ENCODE measurements at places on chromosomes 2 and 18. TPM values are rescaled to one million over a fixed set of nuclear protein-coding genes. Genes with fewer than 3 reads are reported as not detected.

- DNase-seq = no peak
These were observed 178.5 kb downstream of the L3MBTL4 start for GRCh38 chr18:6236258-6236657.

GRCh38 chr2:12071318-12071717, 324.9 kb downstream of the LPIN1 start:
- no peak for DNase-seq

DNA sequence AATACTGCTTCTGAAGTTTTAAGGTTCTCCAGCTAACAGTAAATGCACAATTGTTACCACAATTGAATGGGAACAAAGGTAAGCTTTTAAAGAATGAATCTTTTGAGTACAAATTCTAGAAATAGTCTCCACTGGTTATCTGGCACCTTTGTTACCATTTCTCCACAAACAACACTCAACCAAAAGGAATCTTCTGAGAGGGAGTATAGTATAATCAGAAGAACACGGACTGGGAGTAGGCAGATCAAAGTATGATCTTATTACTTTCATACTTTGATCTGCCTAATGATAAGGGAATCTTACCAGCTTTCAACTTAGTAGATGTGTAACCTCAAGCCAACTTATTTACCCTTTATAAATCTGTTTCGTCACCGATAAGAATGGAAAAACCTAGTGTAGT, 1.4 kb downstream of the CEP76 start:
- DNase-seq = no peak

DNA sequence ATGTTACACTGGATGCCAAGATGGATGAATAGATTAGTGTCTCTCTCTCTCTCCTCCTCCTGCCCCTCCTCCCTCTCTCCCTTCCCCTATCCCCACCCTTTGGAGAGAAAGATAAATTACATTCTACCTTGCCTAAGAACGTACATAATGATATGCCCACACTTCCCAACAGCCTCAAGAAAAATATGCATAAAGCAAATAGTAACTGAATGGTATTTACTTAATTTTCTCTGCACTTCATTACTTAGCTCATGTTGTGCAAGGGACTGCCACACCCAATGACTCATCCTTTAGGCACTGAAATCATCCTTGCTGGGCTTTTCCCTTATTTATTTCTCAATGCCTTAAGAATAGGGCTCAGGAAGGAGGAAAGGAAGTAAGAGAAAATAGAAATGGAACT, 137.3 kb upstream of the PID1 start:
- DNase-seq = peak; percentile 82

DNA sequence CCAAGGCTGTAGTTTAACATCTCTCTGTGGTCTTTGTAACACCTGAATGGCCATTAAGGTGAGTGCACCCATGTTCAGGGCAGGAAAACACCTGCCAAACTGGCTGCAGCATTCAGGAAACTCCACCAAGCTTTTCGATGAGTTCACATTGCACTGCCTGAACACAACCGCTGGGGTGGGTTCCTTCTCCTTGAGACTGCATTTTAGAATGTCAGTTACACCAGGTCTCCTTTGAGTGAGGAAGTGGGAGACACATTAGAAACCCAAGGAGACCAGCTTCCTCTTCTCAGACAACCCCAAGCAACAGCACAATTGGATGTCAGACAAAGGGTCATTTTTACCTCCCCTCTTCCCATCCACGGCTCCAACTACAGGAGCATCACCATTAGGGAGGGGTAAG, 35.2 kb downstream of the CYRIA start:
- DNase-seq = no peak

GRCh38 chr2:117853873-117854272, 39.4 kb downstream of the DDX18 start:
- no peak for DNase-seq

DNA sequence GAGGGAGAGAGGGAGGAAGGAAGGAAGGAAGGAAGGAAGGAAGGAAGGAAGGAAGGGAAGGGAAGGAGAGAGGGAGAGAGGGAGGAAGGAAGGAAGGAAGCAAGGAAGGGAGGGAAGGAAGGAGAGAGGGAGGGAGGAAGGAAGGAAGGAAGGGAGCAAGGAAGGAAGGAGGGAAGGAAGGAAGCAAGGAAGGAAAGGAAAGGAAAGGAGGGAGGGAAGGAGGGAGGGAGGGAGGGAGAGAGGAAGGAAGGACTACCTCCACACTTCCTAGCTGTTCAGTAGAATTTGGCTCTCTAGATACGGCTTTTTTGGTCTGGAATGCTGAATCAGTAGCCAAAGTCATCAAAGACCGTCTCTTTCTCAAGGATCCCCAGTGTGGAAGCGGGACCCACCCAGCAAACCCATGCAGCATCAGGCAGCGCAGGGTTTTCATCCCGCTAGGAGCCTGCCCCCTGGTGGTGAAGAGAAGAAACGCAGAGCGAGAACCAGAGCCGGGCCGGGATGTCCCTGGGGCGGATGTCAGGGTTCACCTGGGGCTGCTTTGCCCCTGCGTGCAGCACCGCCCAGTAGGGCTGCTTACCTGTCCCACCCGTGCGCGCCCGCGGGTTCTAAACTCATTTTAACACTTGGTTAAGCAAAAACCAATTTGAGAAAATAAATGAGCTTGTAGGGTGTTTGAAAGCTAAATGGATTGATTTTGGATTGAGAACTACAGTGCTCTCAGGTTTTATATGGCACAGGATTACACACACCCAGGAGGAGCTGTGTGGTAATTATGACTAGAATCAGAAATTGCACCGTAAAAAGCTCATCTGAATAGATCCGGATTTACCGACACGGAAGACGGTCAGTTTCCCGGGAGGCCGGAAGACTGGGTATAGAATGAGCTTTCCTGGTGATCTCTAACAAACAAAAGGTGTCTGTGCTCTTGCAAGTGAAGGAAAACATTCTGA, 48.1 kb upstream of the ARL4C start:
- DNase-seq = peak; percentile 84

GRCh38 chr2:201208563-201209252, 25.8 kb downstream of the CASP10 start:
- no peak for DNase-seq

GRCh38 chr2:109031476-109032228, 42.6 kb upstream of the EDAR start:
- peak; percentile 82 for DNase-seq

- no peak for DNase-seq
These were observed 24.6 kb upstream of the B3GNT7 start for GRCh38 chr2:231370749-231371429.

DNA sequence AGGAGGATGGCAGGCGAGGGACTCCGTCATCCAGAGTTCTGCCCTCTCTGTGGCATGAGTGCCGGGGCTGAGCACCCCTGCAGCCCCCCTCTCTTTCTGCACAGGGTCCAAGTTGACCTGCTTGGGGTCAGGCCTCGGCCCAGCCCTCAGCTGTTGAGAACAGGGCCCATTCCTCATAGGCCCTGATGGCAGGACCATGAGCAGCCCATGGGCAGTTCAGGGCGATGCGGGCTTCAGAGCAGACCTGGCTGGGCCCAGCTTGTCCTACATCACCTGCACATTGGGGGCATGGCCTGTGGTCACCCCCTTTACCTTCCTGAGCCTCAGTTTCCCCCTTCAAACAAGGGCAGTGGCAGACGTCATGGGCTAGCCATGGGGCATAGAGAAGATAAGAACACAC, 238.1 kb downstream of the SEPTIN10 start:
- peak; percentile 11 for DNase-seq

DNA sequence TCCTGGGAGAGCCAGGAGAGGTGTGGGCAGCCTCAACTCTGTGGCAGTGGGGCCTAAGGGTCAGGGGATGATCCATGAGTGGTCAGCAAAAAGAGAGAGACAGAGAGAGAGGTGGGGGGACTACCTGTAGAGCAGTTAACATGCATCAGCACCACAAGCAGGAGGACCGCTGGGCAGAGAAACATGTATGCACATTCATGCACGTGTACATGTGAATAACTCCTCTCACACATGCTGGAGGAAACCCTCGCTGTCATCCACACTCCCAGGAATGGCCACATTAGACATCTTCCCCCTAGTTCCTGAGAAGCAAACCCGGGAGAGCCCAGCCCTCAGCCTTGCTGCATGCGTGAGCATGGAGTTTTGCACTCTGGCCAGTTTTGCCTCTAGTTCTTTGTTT, 166.1 kb downstream of the SMAD7 start:
- DNase-seq = no peak

DNA sequence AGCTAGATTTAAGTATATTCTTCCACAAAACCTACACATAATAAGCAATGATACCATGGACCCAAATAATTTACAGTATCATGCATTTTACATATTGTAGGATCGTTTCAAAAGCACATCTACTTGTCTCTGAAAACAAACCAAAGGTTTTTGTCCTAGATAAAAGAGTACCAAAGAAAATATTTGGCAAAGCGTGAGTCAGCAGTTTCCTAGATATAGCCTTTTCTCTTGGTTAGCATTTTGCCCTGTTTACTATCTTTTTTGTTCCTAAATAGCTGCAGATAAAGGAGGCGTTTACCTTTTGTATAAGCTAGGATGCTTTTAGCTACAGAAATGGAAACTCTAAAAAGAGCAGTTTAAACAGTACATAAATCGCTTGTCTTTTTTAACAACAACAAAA, 305.8 kb upstream of the GULP1 start:
- DNase-seq = no peak

- DNase-seq = no peak
These were observed 4.9 kb downstream of the KCNE4 start for GRCh38 chr2:223056701-223057418.

DNA sequence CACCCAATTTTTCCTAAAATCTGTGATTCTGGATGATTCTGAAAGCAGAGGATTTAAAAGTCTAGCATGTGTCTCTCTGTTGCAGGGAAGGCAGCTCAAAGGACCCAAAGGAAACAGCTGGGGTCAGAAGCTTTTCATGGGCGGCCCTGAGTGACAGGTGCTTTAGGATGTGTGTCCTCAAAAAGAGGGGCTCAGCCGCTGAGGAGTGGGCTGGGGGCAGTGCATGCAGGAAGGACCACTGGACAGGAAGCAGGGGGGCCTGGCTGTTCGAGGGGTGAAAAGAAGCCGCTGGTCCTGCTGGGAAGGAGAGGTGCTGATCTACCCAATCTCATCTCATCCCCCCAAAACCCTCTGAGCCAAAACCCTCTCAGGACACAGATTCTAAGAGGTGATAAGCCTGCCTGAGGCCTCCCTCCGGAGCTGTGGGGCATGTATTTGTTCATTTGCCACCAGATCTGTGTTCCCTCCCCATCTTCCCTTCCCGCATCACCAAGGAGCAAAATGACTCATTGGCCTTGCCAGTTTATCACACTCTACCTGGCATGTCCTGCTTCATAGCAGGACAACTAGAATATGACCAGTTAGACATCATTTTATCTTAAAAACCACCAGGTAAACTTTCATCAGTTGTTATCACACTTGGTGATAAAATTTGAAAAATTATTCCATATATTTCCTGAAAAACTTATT, 98.8 kb upstream of the MGAT4A start:
- no peak for DNase-seq

GRCh38 chr2:45121236-45121927, 112.1 kb upstream of the SIX2 start:
- DNase-seq = no peak

DNA sequence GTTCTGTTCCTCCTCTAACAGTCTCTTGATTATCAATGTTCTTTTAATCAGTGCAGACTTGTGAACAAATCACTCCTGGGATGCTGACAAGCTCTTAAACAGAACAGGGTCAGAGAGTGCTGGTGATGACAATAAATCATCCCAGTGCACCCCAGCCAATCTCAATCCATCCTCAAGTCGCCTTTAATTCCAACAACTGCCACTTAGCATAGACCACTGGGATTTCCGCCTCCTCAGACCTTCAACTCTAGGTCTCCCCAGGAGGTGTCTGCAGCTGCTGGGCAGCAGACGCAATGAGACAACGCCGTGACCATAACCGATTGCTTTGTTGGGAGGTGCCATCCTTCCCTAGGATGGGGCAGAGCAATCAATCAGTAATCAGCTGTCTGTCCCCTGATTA, 184.2 kb upstream of the ACAA2 start:
- DNase-seq = no peak

DNA sequence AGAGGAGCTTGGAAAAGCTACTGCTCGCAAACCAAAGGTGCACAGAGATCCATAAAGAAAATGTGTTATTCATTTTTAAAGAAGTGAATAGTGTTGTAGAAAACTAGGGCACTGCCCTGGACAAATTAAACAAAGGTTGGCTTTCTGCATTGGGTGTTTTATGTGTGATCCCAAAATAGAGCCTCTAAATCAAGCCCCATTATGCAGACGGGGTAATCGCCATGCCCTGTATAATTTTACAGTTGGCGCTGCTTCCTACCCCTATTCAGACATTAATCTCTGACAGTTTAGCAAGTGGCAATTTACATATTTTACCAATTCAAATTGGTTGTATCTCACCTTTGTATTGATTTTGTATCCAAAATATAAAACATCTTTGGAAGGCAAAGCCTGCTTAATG, 109.1 kb downstream of the PID1 start:
- DNase-seq = no peak

DNA sequence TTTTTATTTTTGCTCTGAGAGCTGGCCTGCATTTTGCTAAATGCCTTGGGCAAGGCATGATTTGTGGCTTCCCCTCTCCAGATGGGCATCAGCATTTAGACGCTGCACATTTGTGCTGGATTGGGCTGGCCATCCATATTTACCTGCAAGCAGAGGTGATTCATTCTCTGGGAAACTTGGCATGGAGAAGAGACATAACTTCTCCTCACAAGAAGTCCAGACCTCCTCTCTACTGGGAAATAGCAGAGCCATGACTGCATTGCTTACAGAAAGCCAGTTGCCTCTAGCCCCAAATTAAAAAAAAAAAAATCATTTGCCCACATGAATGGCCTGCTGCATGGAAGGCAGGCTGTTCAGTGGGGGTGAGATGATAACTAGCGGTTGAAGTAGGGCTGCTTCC, 120.1 kb downstream of the ACTR3 start:
- DNase-seq = no peak

Gene ITGA6
- 18.4 TPM for polyA plus RNA-seq

Gene EGR4
- 0.05 TPM for polyA plus RNA-seq

Gene TIMM21
- polyA plus RNA-seq = 13.8 TPM

Gene IL1F10
- not detected for polyA plus RNA-seq

Gene UCN
- polyA plus RNA-seq = 4.1 TPM

Gene MSTN
- polyA plus RNA-seq = 0.46 TPM

Gene EPB41L3
- polyA plus RNA-seq = 7.9 TPM

Gene ARHGEF33
- polyA plus RNA-seq = 0.61 TPM

Gene HOXD1
- polyA plus RNA-seq = 0.12 TPM

Gene BCL11A
- 15.2 TPM for polyA plus RNA-seq

Data from stomach (tissue), 19 donors.